ENCODE measurements at places on chromosomes 11 and 22.

DNA sequence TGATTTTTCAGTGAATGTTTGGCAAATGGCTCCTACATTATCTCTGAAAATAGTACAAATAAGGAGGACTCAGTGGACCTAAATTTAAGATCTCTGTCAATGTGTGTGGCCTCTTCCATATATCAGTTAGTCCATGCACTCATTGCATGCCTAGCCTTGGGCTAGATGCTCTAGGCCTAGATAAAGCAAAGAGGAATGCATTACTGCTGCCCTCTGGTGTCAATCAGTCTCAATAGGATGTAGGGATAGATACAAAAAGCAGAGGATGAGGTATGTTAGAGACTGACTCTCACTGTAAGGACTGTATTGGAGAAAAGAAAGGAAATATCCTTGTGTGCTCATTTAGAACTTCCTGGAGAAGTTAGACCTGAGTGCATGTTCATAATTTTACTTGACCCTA is 42.0 kb downstream of the MS4A2 start:
- no peaks in the 10 kb centered on the region for H3K4me1 ChIP-seq
- H3K36me3 ChIP-seq, result no peaks in the 10 kb centered on the region
- H3K4me3 ChIP-seq, result no peak overlapping the region
- H3K27me3 ChIP-seq, result no peaks in the 10 kb centered on the region
- no peak for DNase-seq

DNA sequence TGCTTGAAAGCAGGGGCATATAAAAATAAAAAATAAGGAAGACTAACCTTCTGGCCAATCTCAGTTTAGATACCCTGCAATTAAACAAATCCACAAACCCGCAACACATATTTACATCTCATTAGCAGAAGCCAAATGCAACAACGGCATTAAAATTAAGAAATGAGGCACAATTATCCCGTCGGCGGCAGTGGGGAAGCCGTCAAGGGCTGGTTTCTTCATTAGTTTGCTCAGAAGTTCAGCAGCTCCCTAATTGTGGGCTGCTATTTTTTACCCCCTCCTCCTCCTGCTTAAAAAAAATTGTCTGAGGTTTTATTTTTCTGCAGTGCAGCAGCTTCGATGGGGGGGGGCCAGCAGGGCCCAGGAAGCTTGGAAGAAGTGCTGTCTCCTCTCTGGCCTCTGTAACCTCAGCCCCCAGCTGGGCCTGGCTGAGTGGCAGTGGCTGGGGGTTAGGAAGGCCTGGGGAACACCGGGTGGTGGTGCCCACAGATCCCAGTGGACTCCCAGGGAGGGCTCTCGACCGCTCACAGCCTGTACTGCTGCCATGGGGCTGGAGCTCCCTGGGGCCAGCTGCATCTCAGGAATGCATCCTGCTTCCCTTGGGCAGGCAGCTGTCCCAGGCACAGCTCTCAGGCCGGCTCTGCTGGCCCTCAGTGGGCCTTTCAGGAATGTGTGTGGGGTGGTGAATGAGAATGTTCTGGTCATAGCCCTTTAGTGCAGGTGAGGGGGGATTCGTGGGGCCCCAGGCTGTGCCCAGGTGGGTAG is 148.7 kb upstream of the B3GAT1 start:
- DNase-seq, result no peak
- H3K27me3 ChIP-seq, result no peaks in the 10 kb centered on the region
- no peaks in the 10 kb centered on the region for H3K4me1 ChIP-seq
- no peaks in the 10 kb centered on the region for H3K36me3 ChIP-seq
- H3K27ac ChIP-seq, result no peak overlapping the region

DNA sequence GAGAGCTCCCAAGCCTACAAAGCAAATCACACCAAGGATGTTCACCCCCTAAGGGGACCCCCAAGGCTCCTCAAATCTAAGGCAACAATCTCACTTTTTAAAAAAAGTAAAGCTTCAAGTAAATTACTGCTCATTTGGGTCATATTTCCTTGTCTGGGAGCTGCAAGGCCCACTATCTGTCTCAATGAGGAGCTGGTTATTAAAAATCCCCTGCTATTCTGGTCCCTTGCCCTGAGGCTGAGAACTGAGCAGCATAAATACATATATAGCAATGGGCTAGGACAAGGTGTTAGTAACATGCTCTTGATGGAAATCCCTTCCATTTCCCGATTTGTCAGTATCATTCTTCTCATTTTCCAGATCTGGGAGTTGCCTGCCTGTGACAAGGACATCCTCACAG is 119.2 kb downstream of the ETS1 start:
- peaks cover 41% of the 10 kb centered on the region for H3K4me1 ChIP-seq
- no peaks in the 10 kb centered on the region for H3K27me3 ChIP-seq
- no peaks in the 10 kb centered on the region for H3K36me3 ChIP-seq
- DNase-seq, result no peak
- peak overlapping the region; percentile 75 for H3K27ac ChIP-seq
- H3K4me3 ChIP-seq, result peak overlapping the region; percentile 1

DNA sequence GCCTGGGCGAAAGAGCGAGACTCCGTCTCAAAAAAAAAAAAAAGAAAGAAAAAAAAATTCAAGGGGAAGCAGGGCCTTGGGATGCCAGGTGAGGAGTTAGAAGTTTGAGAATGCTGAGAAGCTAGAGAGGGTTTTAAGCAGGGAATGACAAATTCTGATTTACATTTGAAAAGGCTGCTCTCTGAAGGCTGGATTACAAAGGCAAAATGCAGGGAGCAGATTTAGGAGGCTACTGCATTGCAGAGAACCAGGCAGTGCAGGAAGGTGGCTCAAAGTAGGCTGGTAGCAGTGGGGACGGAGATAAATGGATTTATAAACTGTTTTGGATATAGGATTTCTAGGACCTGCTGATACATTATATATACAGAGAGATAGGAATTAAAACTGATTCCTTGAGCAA is 66.6 kb downstream of the KCNC1 start:
- no peak overlapping the region for H3K4me3 ChIP-seq
- no peaks in the 10 kb centered on the region for H3K4me1 ChIP-seq
- no peak for DNase-seq
- H3K36me3 ChIP-seq, result no peaks in the 10 kb centered on the region

DNA sequence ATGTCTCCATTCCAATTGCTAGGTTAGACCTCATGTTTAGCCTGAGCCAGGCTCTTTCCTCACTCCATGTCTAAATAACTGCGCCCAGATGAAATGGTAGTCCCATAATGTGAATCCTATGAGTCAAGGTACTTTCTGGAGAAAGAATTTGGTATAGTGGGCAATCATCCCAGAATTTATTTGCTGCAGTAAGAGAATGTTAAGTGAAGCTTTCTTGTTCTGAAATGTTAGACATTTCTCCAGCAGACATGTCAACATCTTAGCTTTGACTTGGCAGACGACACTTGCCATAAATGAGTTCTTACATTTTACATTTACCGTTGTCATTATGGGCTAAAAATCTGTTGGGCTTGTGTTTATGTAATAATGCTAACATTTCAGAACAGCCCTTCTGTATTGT is 165.2 kb downstream of the PGR start:
- no peaks in the 10 kb centered on the region for H3K36me3 ChIP-seq
- no peak overlapping the region for H3K27ac ChIP-seq
- H3K27me3 ChIP-seq, result no peaks in the 10 kb centered on the region
- H3K4me3 ChIP-seq, result no peak overlapping the region

- H3K27ac ChIP-seq, result no peak overlapping the region
- H3K4me3 ChIP-seq, result no peak overlapping the region
- no peaks in the 10 kb centered on the region for H3K4me1 ChIP-seq
- H3K27me3 ChIP-seq, result no peaks in the 10 kb centered on the region
- DNase-seq, result no peak
Observed at GRCh38 chr11:76391021-76391420, 9.9 kb downstream of the GVQW3 start.

GRCh38 chr11:119056421-119056999 is 495 bp downstream of the HYOU1 start:
- H3K27me3 ChIP-seq, result no peaks in the 10 kb centered on the region
- H3K27ac ChIP-seq, result peak overlapping the region; percentile 79
- peaks cover 19% of the 10 kb centered on the region for H3K36me3 ChIP-seq
- H3K4me1 ChIP-seq, result peaks cover 16% of the 10 kb centered on the region

DNA sequence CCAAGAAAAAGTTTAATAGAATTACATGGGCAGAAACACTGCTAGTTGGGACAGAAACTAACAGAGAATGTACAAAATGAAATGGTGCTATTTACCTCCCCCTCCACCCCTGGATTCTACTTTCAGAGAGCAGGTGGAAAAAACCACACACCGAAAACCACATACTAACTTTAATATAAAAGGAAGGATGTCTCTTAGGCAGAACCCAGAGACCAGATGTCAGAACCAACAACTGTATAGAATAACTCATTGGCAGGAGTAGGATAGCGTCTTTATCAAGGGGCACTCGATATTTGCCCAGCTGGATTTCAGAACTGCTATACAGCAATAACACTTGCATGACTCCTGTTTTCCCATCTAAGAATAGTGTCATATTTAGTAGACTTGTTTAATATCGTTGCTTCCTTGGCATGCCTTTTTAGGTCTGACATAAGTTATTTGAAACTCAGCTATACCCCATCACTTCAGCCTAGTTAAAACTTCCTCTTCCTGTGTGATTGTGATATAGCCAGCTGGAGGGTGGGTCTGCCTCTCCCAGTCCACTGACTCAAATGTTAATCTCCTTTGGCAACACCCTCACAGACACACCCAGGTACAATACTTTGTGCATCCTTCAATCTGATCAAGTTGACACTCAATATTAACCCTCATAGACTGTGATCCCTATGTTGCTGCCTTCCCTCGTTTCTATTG is 1.2 kb downstream of the SLC22A25 start:
- no peak for DNase-seq
- no peak overlapping the region for H3K4me3 ChIP-seq
- no peaks in the 10 kb centered on the region for H3K27me3 ChIP-seq
- no peak overlapping the region for H3K27ac ChIP-seq

GRCh38 chr11:33701302-33702230 is 940 bp upstream of the C11orf91 start:
- peaks cover 14% of the 10 kb centered on the region for H3K4me1 ChIP-seq
- no peaks in the 10 kb centered on the region for H3K27me3 ChIP-seq
- peaks cover 4% of the 10 kb centered on the region for H3K36me3 ChIP-seq
- H3K27ac ChIP-seq, result peak overlapping the region; percentile 24
- H3K4me3 ChIP-seq, result peak overlapping the region; percentile 85
- DNase-seq, result no peak

DNA sequence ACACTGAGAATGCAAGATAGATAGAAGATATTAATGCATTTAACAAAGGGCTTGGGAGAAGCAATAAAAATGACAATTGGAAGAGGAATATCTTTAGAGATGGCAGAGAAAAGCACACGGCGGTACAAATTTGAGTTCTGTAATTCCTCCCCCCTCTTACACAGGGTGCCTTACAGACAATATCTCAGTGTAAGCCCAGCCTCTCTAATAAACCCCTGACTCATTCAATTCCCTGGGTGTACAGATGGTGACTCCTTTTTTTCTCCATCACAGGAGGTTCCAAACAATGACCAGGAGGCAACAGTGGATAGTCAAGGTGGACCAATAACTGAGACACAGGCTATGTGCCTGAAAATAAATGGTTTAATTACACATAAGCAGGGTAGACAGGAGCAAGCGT is 598.6 kb downstream of the OPCML start:
- no peaks in the 10 kb centered on the region for H3K27me3 ChIP-seq
- no peaks in the 10 kb centered on the region for H3K4me1 ChIP-seq
- no peaks in the 10 kb centered on the region for H3K36me3 ChIP-seq
- no peak for DNase-seq
- H3K27ac ChIP-seq, result no peak overlapping the region

- no peak for DNase-seq
- peaks cover 26% of the 10 kb centered on the region for H3K4me1 ChIP-seq
- H3K27me3 ChIP-seq, result no peaks in the 10 kb centered on the region
- peak overlapping the region; percentile 65 for H3K27ac ChIP-seq
- H3K36me3 ChIP-seq, result no peaks in the 10 kb centered on the region
Observed at GRCh38 chr11:1531449-1532013, 40.5 kb downstream of the DUSP8 start.

- H3K27ac ChIP-seq, result no peak overlapping the region
- H3K4me3 ChIP-seq, result no peak overlapping the region
- no peak for DNase-seq
- no peaks in the 10 kb centered on the region for H3K4me1 ChIP-seq
- peaks cover 9% of the 10 kb centered on the region for H3K36me3 ChIP-seq
Observed at GRCh38 chr22:45565171-45565570, 62.5 kb downstream of the FBLN1 start.

GRCh38 chr11:62959422-62959980 is 25.3 kb downstream of the SLC22A6 start:
- DNase-seq, result no peak
- no peaks in the 10 kb centered on the region for H3K27me3 ChIP-seq
- H3K4me3 ChIP-seq, result no peak overlapping the region
- H3K27ac ChIP-seq, result no peak overlapping the region
- no peaks in the 10 kb centered on the region for H3K36me3 ChIP-seq
- H3K4me1 ChIP-seq, result no peaks in the 10 kb centered on the region

DNA sequence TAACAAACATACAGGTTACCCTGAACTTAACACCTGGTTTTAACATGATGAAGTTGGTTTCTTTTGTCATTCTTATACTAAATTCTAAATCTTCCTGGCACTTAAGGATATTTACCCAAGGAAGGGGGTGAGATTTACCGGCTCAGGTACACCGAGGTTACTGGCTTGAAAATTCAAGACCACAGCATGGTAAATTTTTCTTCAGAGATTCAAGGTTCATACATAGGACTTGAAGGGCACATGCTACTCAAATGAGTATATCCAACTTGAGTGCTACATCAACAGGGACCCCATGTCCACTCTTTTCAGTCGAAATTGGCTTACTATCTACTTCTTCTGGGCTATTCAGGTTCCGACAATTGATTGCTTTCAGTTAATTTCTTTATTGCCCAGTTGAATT is 12.7 kb downstream of the SERPING1 start:
- no peaks in the 10 kb centered on the region for H3K4me1 ChIP-seq
- peaks cover 56% of the 10 kb centered on the region for H3K36me3 ChIP-seq
- H3K4me3 ChIP-seq, result no peak overlapping the region
- no peaks in the 10 kb centered on the region for H3K27me3 ChIP-seq
- no peak for DNase-seq

GRCh38 chr22:46507451-46508425 is 29.7 kb downstream of the CELSR1 start:
- no peaks in the 10 kb centered on the region for H3K27me3 ChIP-seq
- H3K36me3 ChIP-seq, result no peaks in the 10 kb centered on the region
- no peak overlapping the region for H3K4me3 ChIP-seq

DNA sequence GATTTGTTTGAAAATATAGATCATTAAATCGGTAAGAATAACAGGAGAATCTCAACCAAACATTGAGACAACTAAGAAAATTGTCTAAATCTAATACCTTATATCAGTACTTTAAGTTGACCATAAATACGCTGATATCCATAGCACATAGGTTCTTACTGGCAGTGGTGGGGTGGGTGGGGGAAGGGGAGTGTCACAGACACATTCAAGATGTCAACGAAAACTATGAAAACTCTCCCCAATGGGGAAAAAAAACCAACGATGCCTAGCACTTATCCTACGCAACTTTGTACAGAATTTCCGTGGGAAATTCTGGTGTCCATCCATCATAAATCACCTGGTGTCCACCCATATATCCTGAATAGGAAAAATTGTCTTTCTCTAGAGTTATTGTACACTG is 6.2 kb downstream of the GRAP2 start:
- no peaks in the 10 kb centered on the region for H3K36me3 ChIP-seq
- no peaks in the 10 kb centered on the region for H3K27me3 ChIP-seq
- no peak for DNase-seq
- no peaks in the 10 kb centered on the region for H3K4me1 ChIP-seq
- no peak overlapping the region for H3K4me3 ChIP-seq
- no peak overlapping the region for H3K27ac ChIP-seq

Measured in thoracic aorta (tissue), 2 donors.